ENCODE measurements at places on chromosomes 13 and 19. TPM values are rescaled to one million over a fixed set of nuclear protein-coding genes. Genes with fewer than 3 reads are reported as not detected.

The EDDM13 gene
- total RNA-seq = not detected

The KCNJ14 gene
- 2.2 TPM for total RNA-seq

The GRIN2D gene
- total RNA-seq = 0.63 TPM

GRCh38 chr19:54207983-54208783 is 7.5 kb downstream of the RPS9 start:
- DNase-seq = peak; percentile 53

GRCh38 chr19:7471696-7472615 is 16.9 kb downstream of the PEX11G start:
- DNase-seq = no peak

DNA sequence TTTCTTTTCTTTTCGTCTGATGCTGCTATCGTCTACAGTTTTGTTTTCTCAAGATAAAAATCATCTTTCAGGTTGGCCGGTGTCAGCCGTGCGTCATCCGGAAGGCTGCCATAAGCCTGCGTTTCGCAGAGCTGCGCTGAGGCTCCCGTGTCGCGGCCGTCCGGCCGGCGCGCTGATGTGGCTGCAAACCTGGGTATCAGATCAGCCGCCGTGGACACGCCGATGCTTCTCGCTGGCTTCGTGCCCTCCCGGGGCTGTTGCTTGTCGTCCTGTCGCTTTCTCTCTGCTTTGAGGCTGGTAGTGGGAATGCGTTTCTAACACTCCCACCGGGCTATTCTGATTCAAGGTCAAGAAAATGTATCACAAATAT is 45.9 kb upstream of the TFDP1 start:
- DNase-seq = no peak

DNA sequence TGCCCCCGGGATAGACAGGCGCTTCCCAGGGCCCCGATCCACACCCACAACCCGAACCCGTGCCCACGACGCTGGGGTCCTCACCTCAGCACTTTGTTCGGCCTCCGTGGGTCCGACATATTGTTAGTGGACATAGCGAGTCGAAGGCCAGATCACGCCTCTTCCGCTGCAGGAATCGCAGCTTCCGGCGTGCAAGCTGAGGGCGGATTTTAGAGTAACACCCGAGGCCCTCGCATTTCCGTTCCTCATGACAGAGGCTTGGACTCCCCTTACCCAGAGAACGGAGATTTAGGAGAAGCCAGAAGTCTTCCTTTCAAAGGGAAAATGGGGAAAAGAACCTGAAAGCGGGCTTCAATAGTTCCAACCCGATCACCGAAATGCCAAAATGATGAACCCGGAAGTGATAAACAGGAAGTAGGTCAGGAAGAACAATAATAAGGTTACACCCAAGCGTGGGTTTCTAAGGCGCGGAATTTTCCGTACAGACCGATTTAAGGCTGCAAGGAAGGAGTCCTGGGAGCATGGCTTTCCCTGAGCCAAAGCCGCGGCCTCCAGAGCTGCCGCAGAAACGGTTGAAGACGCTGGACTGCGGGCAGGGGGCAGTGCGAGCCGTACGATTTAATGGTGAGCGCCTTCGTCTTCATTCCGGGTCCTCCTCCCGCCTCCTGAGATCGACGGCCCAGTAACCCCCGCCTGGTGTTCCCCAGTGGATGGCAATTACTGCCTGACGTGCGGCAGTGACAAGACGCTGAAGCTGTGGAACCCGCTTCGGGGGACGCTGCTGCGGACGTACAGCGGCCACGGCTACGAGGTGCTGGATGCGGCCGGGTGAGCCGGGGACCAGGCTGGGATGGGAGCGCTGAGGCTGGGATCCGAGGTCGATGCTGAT is 2.9 kb downstream of the WDR83 start:
- peak; percentile 34 for DNase-seq

DNA sequence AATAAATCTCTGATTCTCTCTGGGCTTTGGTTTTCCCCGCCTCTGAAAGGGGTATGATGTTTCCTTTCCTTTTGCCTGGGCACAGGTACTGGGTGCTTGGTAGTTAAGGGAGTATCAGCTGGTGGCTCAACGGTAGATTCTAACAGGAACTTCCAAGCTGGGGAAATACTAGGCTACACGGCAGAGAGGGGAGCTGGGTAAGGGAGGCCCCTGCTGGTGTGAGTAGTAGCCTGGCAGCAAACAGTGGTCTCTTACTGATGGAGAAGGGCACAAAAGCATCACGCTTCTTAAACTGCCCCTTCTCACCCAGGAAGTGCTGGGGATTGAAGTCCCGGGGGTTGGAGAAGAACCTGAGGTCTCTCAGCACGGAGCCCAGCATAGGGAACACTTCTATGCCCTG is 26.9 kb upstream of the CYP2A7 start:
- no peak for DNase-seq

DNA sequence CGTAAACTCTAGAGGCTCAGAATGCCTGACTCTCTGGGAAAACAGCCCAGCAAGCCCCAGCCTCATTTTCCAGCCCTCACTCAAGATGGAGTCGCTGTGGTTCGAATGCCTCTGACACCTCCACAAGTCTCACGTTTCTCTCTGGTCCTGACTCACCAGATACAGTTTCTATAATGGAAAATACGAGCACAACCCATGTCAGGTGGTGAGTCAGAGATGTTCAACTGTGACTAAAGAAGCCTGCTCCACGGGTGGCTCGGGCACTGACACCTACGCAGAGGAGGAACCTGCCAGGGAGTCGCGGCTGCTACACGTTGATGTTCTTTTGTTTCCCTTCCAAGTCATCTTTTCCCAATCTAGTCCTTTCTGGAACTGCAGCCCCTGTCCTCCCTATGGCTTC is 87.1 kb upstream of the STK24 start:
- no peak for DNase-seq

Measured in omental fat pad (tissue), 4 donors.